ENCODE measurements at places on chromosomes 4 and X. TPM values are rescaled to one million over a fixed set of nuclear protein-coding genes. Genes with fewer than 3 reads are reported as not detected.

The SMIM31 gene
- not detected for total RNA-seq

The DGKK gene
- total RNA-seq: not detected

The IL2RG gene
- 637 TPM for total RNA-seq

The INPP4B gene
- 44.6 TPM for total RNA-seq

The EVC gene
- total RNA-seq: 4.7 TPM

The NUDT9 gene
- 8.4 TPM for total RNA-seq
